Upper lobe of left lung (tissue), 6 donors: ENCODE measurements at places on chromosomes 3 and 15.

DNA sequence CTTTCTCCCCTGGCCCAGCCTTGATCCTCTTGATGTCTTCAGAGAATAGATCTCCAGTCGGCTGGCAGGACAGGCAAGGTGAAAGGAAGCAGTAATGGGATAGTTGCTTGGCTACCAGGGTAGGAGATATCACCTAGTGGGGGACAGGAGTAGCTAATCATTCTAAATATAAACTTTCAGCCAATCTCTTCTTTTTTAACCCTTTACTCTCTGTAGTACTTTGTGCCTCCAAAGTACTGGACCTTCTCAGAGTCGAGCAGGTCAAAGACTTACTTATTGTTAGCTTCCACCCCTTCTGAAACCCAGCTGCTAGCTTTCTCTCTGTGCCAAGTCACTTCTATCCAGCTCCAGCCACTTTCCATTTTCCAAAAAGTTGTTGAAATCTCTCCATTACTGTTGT, 43.4 kb upstream of the FILIP1L start:
- no peak for DNase-seq
- H3K4me3 ChIP-seq: no peak overlapping the region
- H3K27ac ChIP-seq: no peak overlapping the region
- H3K36me3 ChIP-seq: no peaks in the 10 kb centered on the region
- no peaks in the 10 kb centered on the region for H3K27me3 ChIP-seq
- H3K4me1 ChIP-seq: no peaks in the 10 kb centered on the region

DNA sequence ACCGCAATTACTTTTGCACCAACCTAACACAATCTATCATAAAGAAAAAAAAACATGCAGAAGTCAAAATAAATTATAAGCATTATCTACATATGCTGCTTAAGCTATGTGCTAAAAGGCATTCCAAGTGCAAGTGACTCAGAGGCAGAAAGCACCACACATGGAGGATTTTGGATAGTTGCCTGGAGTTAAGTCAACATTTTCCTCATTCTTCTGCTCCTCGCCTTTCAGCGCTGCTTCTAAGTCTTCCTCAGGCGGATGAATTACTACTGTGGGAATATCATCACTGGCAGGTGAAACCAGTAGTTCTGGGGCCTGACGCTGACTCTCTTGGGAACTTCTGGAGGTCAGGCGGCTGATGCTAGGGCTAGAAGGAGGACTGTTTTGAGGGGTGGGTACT, 53.1 kb downstream of the SLC4A7 start:
- peaks cover 6% of the 10 kb centered on the region for H3K36me3 ChIP-seq
- no peaks in the 10 kb centered on the region for H3K4me1 ChIP-seq
- DNase-seq: no peak
- H3K4me3 ChIP-seq: no peak overlapping the region

DNA sequence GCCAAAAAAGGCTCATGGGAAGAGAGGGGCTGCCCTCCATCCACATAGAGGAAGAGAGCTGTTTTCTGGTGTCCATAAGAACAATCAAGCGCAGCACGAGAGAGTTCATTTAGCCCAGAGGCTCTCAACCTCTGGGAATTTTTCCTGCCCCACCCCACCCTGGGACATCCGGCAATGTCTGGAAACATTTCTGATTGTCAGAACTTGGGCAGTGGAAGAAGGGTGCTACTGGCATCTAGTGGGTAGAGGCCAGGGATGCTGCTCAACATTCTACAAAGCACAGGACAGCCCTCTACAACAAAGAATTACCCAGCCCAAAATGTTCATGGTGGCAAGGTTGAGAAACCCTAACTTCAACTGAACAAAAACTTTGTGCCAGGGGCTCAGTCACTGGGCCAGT, 92.9 kb downstream of the RAB11A start:
- no peak for DNase-seq
- no peaks in the 10 kb centered on the region for H3K36me3 ChIP-seq
- no peaks in the 10 kb centered on the region for H3K27me3 ChIP-seq
- H3K27ac ChIP-seq: no peak overlapping the region

GRCh38 chr3:172690936-172691335, 19.9 kb downstream of the NCEH1 start:
- no peak for DNase-seq
- no peaks in the 10 kb centered on the region for H3K36me3 ChIP-seq
- H3K4me3 ChIP-seq: no peak overlapping the region
- no peak overlapping the region for H3K27ac ChIP-seq
